NAMALWA (cell line): ENCODE measurements at places on chromosomes 5 and 9.

GRCh38 chr9:97630591-97630990, 2.6 kb downstream of the TSTD2 start:
- no peak for DNase-seq

- no peak for DNase-seq
These were observed 68.9 kb downstream of the COL27A1 start for GRCh38 chr9:114224247-114224610.

DNA sequence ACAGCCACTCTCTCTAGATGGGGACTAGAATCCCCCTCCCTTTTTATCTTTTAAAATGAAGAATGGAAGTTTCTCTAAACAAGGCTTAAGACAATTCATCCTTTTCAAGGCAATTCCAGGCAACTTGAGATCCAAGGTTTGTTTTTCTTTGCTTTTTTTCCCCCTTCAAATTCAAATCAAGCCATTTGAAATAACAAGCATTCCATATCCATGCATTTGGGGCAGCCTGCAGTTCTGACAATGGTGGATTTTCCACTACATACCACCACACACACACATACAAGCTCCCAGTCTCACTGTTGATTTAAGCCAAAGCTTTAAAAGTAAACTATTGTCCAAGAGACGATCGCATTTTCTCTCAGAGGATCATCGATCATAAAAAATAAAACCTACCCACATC, 424 bp downstream of the INSYN2B start:
- no peak for DNase-seq

- DNase-seq, result no peak
These were observed 42.5 kb downstream of the TMEM167A start for GRCh38 chr5:83034528-83035207.

GRCh38 chr9:130042406-130042884, 544 bp downstream of the FNBP1 start:
- DNase-seq, result peak; percentile 35

- DNase-seq, result no peak
These were observed 8.7 kb downstream of the PAPPA start for GRCh38 chr9:116162241-116162781.

GRCh38 chr5:53318303-53318702, 162.1 kb upstream of the FST start:
- peak; percentile 2 for DNase-seq

- peak; percentile 61 for DNase-seq
These were observed 5.3 kb downstream of the ANKS6 start for GRCh38 chr9:98790842-98791607.

- DNase-seq, result no peak
These were observed 259.5 kb downstream of the EBF1 start for GRCh38 chr5:158840193-158840592.

DNA sequence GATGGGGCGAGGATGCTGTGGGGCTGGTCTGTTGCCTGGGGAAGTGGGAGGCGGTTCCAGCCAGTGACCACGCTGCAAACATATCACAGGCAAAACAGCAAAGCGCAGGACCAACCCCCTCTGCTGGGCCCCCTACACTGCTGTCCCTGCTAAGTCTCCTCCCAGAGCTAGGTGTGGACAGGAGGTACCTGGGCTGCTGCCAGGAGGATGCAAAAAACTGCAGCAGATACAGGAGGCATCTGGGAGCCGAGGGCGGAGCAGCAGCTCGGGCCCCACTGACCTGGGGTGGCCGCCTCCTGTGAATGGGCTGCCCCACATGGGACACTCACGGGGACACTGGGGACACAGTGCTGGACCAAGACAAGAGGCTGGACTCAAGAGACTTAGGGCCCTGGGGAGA, 48.0 kb upstream of the PHYKPL start:
- no peak for DNase-seq

DNA sequence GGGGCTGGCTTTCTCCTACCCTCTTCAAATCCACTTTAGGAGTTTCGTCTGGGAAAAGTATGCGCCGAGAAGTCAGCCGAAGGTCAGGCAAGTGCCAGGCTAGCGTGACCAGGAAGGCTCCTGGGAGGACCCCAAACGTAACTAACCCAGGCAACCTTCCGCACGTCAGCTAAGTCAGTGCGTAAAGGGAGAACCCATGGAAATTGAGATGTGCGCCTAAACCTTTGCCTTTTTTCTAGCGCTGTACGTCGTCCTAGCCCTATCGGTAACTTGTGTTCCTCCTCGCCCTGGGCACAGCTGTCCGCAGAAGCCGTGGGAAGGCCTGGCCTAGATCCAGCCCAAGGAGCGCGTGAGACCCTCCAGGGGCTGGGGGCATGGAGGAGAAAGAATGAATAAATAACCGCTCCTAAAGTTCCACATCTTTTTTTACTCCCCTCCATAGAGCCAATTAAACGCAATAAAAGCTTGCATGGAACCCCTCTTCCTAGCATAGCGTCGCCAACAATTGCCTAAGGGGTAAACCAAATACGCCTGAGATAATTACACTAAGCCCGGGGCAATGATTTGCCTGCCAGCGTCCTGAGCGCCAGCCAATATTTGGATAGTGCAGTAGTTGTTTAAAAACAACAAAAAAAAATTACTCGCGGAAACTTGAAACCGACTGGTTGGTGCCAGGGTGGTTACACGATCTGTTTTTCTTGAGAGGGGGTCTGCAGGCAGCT, 4.0 kb upstream of the FOXB2 start:
- no peak for DNase-seq

GRCh38 chr5:148938522-148938882, 112.1 kb downstream of the ADRB2 start:
- DNase-seq, result no peak

DNA sequence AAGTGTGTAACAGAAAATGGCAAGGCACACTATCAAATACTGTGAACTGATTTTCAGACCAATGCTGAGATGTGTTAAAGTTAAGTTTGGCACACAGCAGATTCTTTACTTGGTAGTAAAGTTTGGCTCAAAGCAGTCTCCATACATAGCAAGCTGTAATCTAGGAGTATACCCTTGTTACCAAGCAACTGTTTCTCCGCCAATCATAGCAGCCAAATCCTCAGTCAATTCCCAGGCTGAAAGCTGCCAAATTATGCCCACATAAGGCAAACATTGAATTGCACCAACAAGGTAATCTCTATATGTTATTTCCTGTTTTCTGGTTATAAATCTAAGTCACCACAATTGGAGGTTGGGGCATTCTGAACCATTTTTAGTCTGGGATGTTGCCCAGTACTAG, 345.7 kb downstream of the DEPDC1B start:
- DNase-seq, result no peak

GRCh38 chr9:82555031-82555430, 507.9 kb downstream of the RASEF start:
- no peak for DNase-seq

DNA sequence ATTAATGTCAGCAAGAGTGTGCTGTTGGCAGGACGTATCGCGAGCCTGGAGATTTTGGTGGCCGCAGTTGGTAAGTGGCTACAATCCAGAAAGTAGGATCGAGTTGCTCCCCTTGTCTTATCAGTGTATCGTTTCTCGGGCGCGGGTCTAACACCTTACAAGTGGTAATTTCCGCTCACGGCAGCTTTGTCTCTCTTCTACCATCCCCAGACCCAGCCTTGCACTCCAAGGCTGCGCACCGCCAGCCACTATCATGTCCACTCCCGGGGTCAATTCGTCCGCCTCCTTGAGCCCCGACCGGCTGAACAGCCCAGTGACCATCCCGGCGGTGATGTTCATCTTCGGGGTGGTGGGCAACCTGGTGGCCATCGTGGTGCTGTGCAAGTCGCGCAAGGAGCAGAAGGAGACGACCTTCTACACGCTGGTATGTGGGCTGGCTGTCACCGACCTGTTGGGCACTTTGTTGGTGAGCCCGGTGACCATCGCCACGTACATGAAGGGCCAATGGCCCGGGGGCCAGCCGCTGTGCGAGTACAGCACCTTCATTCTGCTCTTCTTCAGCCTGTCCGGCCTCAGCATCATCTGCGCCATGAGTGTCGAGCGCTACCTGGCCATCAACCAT, 1.1 kb downstream of the PTGER4 start:
- DNase-seq, result no peak

- no peak for DNase-seq
These were observed 130.8 kb downstream of the ZNF354C start for GRCh38 chr5:179190851-179191505.

DNA sequence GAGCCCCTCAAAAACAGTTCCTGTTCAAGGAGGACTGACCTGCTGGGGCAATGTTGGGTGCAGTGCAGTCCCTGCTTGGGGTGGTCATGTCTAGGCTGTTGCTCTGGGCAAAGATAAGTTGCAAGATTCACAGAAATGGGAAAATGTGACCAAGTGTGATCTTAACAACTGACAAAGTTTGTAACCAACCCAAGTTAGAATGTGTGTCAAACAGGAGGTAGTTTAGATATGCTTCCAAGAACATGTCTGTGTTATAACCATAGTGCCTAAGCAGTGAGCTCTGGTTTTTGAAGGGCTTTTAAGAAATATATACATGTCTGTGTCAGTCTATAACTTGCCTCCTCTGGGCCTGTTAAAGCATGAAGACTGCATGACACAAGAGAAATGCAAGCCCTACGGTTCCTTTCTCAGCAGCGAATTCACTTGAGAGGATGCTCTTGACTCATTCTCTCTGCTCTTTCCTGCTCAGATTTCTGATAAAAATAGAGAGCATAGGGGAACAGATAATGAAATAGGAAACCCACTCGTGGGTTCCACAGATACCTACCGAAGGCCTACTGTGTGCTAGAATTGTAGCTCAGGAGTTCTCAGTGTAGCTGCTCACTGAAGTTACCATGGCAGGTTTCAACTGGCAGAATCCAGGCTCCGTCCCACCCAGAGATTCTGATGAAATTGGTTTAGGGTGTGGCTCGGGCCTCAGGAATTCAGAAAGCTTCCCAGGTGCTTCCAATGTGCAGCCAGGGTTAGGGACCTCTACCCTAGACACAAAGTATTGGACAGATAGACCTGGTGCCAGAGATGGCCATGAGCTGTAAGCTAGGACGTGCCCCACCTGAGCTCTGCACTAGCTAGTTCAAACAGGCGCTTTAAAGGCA, 52.4 kb downstream of the ARHGEF37 start:
- no peak for DNase-seq

- DNase-seq, result no peak
These were observed 163.5 kb downstream of the ARL15 start for GRCh38 chr5:54146916-54147315.

DNA sequence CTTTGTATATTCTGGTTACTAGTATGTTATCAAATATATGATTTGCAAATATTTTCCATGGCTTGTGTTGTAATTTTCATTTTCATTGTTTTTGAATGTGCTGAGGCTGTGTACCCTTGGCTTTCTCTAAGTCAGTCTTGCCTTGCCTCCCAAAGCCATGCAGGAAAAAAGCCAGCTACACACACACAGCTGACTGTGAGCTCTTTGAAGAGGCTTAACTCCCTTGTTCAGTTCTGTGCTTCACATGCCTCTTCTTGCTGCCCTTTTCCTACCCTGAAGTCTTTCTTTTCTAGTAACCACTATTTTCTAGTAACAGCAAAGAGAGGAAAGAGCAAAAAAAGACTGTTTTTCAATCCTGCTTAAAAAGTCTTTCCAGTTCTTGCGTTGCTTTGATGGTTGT, 53.9 kb downstream of the KCNN2 start:
- DNase-seq, result no peak

DNA sequence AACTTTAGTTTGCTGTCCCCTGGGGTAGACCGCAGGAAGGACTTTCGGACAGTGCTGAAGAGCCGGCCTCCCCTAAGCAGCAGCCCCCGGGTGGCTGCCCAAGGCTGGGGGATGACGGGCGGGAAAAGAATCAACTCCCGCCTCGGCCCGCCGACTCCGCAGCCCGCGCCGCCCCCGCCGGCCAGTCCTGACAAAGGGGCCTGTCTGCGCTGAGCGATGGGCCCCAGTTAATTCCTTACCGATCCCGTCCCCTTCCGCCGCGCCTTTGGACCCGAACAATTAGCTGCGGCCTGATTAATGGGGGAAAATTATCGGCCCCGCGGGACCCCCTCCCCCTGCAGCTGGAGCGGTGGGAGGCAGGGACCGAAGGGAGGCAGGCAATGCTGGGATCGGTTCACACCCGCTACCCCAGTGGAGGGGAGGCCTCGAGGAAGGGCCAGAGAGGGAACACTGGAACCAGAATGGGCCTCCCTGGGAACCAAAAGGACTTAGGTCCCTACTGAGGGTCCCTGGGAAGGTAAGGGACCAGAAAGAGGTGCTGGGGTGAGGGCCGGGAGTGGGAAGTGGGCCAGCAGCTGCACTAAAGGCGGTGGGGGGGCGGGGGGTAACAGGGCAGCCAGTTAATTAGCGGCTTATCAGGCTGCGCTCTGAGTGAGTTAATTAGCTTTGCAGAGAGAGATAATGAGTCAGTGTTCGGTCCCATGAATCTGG, 4.2 kb downstream of the ARID3C start:
- no peak for DNase-seq

GRCh38 chr5:76805821-76806505, 12.9 kb upstream of the F2RL1 start:
- no peak for DNase-seq
